ENCODE measurements at places on chromosomes 2 and 18.

DNA sequence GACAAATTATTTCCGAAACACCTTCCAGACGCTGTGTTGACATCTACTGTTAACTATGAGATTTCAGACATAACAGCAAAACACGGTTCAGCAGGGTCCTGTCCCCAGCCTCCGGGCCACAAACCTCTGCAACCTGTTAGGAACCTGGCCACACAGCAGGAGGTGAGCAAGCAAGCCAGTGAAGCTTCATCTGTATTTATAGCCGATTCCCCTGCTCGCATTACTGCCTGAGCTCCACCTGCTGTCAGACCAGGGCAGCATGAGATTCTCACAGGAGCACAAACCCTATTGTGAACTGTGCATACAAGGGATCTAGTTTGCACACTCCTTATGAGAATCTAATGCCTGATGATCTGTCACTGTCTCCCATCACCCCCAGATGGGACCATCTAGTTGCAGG lies 31.1 kb downstream of the NDUFA10 start:
- DNase-seq, result no peak

GRCh38 chr2:103196802-103197201 lies 435.0 kb downstream of the TMEM182 start:
- no peak for DNase-seq

DNA sequence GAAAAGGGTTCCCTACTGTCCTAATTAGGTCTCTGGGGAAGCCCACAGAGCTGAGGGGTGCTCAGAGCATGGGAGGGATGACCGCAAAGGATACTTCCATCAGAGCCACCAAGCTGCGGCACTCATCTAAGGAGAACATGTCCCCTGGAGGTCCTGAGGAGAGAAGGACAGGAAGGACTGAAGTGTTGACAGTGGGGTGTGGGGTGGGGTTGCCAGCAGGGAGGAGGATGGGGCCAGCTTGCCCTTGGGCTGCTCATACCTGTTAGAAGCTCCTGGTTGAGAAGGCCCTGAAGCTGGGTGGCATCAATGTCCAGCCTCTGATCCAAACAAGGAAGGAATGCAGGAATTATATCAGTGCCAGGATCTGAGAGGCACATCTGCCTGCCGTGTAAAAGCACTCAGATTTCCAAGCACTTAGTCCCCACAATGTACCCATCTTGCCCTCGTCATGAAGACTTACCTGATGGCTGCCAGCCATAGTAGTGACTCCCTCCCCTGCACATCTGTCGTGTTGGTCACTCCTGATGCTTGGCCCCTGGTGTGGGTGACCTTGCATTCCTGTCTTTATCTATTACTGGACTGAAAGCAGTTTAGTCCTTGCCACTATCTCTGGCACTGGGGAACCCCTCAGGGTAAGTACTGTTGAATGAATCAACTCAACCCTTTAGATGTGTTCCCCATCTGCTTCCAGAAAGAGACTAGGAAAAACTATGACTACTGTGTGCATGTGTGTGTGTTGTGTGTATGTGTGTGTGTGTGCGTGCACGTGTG lies 68.9 kb downstream of the CAPN13 start:
- no peak for DNase-seq

DNA sequence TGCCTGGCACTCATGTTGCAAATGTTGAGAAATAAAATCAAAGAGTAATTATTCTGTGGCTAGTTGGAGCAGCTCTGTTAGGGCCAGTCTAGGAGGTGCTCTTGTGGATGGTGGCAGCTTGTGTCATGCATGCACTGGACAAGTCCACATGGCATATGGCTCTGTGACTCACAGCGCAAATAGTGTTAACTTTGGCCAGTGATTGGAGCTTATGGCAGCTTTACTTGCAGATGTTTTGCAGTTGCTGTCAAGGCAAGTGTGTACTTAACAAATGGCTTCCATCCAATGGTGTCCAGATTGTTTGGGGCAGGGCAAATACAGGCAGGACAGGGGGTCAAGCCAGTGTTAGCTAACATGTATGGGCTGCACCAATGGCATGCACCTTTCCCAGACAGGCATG lies 26.1 kb upstream of the TMX3 start:
- no peak for DNase-seq

GRCh38 chr2:23351388-23352141 lies 33.4 kb upstream of the KLHL29 start:
- DNase-seq, result peak; percentile 37

- DNase-seq, result no peak
Measured at GRCh38 chr2:29345236-29345635, 230.0 kb downstream of the CLIP4 start.

- DNase-seq, result no peak
Measured at GRCh38 chr2:172299741-172300140, 127.6 kb upstream of the ITGA6 start.

DNA sequence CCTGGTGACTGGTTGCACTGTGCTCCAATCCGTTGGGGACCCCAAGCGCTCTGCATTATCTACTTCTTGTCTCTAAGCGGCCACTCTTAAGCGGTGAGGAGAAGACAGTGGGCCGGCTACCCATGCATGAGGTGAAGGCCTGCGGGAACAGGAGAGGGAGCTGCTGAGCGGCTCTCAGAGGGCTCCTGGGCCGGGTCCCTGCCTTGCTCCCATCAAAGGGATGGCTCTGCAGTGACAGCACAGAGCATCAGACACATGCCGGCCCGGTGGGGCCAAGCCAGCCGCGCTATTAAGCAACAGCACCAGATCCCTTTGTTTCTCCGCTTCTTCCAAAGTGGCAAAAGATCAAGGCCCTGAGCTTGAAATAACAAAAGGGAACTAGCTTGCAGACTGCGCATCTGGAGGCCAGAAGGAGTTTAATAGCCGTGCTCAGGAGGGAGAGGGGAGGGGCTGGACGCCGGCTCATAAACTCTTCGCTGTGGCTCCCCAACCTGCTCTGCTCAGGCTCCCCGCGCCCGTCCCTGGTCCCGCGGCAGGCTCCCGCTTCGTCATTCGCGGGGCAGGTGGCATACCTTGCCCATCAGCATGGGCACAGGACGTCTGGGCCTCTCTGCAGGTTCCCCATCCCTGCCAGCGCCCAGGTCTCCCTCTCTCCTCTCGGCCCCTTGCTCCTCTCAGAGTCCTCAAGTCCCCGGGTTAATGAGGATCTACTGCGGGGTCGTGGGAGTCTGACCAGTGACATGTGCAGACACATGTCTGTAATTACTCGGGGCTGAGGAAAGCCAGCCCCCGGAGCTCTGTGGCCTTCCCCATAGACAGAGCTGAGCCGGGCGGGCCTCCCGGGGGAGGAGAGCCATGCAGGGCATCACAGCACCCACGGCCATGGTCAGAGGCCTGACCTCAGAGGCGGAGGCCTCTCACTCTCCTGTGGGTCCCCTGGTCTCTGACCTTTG lies 96.7 kb downstream of the ASB1 start:
- no peak for DNase-seq

DNA sequence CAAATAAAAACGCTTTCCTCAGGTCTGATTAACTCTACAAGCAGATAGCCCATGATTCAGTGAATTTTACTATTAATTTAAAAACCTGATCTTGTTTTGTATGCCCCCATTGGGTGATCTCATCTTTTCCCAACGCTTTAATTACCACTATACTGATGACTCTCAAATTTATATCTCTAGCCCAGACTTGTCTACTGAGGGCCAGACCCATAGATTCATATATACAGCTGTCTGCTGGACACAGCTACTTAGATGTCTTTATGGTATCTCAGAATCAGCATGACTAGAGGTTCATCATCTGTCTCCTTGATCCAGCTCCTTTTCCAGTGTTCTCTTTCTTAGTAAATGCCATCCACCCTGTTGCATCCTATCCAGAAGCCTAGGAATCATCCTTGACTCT lies 33.8 kb downstream of the TAF1B start:
- no peak for DNase-seq

- DNase-seq, result no peak
Measured at GRCh38 chr2:113171334-113172075, 2.3 kb upstream of the PSD4 start.

DNA sequence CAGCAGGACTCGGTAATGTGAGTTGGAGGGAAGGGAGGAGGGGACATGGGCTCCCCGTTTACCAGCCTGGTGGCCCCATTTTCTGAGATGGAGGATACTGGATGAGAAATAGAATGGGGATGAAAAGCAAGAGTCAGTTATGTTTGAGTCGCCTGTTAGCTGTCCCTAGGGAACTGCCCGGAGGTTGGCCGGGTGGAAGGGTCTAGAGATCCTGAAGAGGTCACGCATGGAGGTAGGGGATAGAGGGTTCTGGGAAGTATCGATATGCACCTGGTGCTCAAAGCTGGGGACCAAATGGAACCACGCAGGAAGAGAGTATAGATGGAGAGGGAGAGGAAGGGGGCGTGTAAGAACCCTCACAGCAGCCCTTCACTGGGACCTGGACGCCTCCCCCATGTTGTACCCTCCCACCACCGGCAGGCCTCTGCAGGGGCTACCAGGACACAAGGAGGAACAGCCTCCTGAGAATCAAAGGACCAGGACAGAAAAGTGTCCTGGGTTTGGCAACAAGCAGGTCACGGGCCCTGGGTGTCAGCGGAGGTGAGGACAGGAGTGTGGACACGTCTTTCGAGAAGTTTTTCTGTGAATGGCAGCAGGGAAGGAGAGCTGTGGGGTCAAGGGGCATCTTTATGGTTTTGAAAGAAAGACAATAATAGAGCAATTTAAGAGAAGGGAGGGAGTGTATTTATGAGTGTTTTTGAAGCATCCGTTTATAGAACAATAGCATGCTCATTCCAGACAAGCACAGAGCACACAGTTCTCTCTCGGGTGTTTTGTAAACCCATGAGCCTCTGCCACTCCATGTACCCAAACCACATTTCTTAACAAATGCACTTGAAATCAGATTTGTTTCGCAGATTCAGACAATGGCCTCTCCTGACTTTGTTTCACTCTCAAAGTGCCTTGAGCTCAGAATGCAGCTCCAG lies 132.2 kb downstream of the SMAD7 start:
- no peak for DNase-seq

GRCh38 chr2:172215936-172216335 lies 113.2 kb upstream of the DLX2 start:
- DNase-seq, result no peak

DNA sequence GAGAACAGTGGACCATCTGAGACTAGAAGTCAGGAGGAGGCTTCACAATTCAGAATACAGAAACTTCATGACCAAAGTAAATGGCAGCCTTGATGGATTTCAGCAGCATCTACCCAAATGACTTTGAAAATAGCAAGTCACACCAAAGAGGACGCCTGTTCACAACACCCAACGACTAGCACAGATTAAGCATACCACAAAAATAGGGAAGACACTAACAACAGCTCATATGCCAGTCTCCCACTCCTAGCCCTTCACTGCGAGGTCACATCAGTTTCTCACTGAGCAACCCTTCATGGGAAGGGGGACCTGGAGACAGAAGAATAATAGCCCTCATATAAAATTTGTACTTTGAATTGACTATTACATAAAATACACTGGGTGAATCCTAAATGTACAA lies 228.4 kb upstream of the SLC39A10 start:
- no peak for DNase-seq

DNA sequence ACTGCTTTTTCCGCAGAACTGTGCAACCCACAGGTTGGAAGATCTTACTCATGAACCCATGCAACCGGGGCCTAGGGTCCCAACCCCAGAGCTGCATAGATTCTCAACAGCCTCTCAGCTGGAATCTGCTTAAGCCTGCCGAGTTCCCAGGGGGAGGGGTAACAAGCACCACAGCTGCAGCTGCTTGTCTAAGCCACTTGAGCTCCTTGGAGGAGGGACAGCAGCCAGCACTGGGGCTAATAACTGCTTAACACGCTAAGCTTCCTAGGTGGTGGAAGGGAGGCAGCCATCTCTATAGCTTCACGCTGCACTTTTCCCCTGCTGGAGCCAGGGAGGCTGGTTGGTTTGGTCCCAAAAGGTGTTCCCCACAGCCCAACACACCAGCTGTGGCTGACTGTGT lies 311.6 kb downstream of the DSC3 start:
- DNase-seq, result no peak

DNA sequence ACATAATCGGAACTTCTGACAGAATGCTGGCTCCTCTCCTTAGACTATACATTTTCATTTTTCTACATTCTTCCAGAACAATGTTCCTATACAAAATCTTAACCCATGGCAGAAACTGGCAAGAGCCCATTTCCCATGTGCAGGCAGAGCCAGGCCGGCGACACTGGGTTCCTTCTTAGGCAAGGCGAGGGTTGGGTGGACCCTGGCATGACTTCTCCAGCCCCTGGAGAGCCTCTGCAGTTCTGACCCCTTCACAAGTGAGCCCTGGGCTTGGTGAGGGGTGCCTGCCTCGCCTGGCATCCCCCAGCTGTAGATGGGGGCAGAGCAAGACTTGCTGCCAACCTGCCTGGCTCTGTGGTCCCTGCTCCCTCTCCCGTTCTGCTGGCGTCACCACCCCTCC lies 5.0 kb downstream of the GYPC start:
- no peak for DNase-seq

DNA sequence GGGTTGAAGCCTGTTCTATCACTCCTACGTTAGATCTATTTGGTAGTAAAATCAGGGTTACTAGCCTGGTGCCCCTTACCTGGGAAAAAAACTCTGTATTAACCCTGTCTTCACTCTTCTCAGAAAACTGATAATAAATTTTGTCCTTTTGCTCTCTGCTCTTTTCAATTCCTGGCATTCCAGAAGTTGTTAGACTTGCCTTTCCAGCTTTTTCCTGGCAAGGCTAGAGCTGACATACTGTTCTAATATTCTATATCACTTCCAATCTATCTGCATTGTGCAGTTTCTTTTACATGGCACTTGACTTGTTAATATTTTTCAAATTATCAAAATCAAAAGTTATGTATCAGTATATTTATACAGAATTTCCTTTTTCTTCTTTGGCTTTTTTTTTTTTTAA lies 162.2 kb downstream of the FIGN start:
- DNase-seq, result no peak

DNA sequence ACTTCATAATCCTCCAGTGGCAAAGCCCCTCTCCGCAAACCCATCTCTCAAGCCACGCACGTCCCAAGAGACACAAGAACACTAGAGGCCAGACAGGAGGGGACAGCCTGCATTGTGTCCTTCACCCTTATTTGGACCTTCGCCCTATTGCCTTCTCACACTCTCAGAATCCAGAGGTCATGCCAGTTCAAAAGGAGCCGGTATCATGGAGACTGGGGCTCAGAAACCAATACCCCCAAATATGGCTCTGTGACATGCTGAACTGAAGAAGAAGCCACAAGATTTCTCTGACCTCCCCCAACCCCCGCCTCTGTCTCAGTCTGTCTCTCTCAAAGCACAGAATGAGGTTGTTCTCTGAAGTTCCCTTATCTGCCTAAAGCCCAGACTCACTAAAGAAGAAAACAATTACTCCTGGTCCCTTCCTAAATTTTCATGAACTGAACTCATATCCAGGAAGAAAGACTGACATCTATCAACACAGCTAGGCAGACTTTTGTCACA lies 19.2 kb upstream of the SPATA3 start:
- DNase-seq, result no peak

DNA sequence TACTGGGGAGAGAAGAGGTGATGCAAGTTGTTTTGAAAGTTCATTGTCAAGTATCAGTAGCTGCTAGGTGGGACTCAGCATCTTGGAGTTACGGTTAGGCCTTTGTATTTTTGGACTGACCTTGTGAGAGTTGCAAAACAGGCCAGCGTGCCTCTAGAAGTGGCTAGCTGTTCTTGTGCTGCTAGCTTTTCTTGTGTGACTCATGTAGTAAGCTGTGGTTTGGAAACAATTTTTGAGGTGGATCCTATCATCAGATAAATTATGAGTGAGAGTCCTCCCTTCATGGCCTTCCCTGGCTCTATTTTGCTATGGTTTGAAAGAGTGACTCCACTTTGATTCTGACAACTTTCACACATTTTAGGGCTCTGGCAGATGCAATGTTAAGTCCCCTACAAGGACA lies 409.2 kb upstream of the HS6ST1 start:
- no peak for DNase-seq
